ENCODE measurements at places on chromosomes 2 and 18. TPM values are rescaled to one million over a fixed set of nuclear protein-coding genes. Genes with fewer than 3 reads are reported as not detected.

Gene TTN
- 6.3 TPM for total RNA-seq

Gene TP53I3
- 36.9 TPM for total RNA-seq

Gene NMUR1
- total RNA-seq, result not detected

Gene TGFA
- 20.3 TPM for total RNA-seq

Gene FARSB
- total RNA-seq, result 12.9 TPM

Gene CSRNP3
- total RNA-seq, result 10.7 TPM

Gene HAAO
- total RNA-seq, result 4.2 TPM

DNA sequence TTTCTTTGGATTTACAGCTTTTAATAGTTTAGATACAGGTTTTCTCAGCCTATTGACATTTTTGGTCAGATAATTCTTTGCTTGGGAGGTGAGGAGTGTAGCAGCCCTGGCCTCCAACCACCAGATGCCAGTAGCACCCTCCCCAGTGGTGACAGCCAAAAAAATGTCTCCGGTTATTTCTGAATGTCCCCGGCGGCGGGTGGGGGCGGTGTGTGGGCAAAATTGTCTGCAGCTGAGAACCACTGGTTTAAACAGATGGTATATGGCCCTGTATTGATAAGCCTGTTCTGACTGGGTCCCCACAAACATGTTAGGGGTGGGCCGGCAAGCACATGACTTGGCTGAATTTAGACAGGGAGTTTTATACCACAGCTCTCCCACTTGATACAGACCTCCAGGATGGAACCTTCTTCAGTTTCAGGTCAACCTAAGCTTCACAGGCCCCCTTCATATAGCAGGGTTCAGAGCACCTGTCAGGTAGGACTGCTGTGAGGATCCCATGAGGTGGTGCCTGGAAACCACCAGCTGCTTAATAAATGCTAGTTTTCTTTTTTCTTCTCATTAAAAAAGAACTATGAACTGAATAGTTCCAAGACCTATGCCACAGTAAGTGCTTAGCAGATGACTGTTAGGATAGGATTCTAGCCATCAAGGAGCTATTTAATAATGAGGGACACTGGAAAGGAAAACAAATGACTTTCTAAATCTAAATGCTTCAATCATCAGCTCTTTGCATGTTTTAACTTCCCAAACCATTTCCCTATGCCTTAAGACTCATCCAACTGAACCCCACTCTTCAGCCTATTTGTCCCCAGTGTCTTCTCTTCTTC is 18.1 kb downstream of the LPIN2 start:
- no peak for DNase-seq
- peak overlapping the region; percentile 26 for H3K27ac ChIP-seq
- H3K36me3 ChIP-seq, result no peaks in the 10 kb centered on the region
- H3K4me3 ChIP-seq, result no peak overlapping the region
- H3K4me1 ChIP-seq, result peaks cover 29% of the 10 kb centered on the region
- H3K27me3 ChIP-seq, result no peaks in the 10 kb centered on the region

- peaks cover 10% of the 10 kb centered on the region for H3K4me1 ChIP-seq
- DNase-seq, result no peak
- H3K27me3 ChIP-seq, result no peaks in the 10 kb centered on the region
- no peaks in the 10 kb centered on the region for H3K36me3 ChIP-seq
- no peak overlapping the region for H3K4me3 ChIP-seq
These were observed 2.8 kb upstream of the GYPC start for GRCh38 chr2:126653109-126653508.

DNA sequence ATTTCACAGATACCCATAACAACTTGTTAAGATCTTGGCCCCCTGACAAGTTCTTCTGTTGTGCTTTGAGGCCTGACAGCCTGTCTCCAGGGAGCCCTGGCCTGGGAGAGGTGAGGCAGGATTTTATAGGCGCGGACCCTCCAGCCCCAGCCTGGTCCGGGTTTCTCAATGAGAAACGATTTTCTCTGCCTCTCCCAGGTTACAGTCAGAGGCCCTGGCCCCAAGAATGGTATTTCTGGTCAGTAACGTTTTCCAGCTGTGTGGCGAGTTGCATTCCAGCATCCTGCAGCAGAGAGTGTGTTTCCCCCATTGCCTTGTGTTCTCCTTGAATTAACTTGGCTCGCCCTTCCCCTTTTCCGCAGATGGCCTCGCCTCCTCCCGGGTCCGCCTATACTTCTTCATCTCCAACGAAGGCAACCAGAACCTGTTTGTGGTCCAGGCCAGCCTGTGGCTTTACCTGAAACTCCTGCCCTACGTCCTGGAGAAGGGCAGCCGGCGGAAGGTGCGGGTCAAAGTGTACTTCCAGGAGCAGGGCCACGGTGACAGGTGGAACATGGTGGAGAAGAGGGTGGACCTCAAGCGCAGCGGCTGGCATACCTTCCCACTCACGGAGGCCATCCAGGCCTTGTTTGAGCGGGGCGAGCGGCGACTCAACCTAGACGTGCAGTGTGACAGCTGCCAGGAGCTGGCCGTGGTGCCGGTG is 3.0 kb downstream of the INHBB start:
- no peak for DNase-seq

DNA sequence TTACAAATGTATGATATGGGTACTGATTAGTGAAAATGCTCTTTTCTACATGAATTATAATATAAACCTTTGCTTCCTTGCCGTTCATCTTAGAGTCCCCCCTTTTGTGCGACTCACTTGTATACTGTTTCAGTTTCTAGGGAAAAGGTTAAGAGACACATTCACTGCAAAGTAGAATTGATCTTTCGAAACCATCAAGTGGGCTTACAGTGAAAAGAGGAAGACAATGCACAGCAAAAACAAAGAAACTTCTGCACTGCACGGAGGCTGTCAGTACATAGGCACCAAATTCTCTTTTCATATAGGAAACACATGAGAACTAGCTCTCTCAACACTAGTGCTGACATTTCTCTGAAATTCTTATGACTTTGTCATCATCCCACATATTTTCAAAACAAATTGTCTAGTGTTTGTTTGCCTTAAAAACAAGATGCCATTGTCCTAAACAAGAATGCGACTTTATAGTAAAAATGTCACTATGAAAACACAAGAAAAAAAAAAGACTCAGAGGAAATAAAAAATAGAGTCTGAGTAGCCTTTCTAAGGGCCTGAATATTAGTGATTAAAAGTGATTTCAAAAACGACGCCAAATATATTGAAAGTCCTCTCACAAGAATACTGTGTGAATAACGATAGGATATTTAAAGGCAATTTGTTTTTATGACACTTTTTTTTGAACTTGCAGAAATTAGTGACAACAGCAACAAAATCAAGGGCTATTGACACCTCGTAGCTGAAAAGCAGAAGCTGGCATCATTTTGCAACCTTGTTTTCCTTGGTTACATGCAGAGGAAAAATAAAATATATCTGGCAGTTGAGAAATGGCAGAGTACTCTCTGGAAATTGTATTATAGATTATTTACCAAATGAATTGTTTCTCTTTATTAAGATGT is 827.0 kb downstream of the BCL11A start:
- no peak overlapping the region for H3K4me3 ChIP-seq
- H3K27me3 ChIP-seq, result no peaks in the 10 kb centered on the region
- H3K4me1 ChIP-seq, result no peaks in the 10 kb centered on the region

DNA sequence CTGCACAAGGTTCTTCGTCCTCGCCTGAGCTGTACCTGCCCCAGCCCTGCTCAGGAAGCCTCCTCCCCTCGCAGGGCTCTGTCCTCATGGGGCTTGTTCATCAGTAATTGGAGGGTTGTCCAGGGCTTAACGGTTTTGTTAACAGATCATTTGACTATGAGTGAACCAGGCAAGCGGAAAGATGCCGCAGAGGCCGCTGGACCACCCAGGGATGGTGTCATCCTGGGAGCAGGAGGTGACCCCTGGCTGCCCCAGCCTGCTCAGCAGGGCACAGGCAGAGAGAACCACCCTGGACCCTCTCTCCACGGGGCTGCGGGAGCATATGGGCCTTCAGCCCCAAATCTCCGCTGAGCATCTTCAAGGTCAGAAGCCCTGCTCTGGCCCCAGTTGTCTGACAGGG is 264.3 kb downstream of the KLHL29 start:
- no peak overlapping the region for H3K27ac ChIP-seq
- no peak for DNase-seq
- H3K36me3 ChIP-seq, result no peaks in the 10 kb centered on the region
- no peaks in the 10 kb centered on the region for H3K4me1 ChIP-seq

All from thyroid gland (tissue), 4 donors.